ENCODE measurements at places on chromosomes 13 and 19. TPM values are rescaled to one million over a fixed set of nuclear protein-coding genes. Genes with fewer than 3 reads are reported as not detected.

GRCh38 chr13:60755380-60756163, 358.6 kb downstream of the TDRD3 start:
- no peak for DNase-seq

GRCh38 chr13:105364191-105364590, 1171.3 kb downstream of the EFNB2 start:
- no peak for DNase-seq

- no peak for DNase-seq
Observed at GRCh38 chr19:28504139-28504538, 708.8 kb downstream of the UQCRFS1 start.

Gene TMEM38A
- 13.5 TPM for polyA plus RNA-seq

Gene CDC16
- polyA plus RNA-seq = 39.0 TPM

Gene SLC25A41
- 0.36 TPM for polyA plus RNA-seq

All from right cardiac atrium (tissue), 5 donors.